ENCODE measurements at places on chromosomes 3 and 15. TPM values are rescaled to one million over a fixed set of nuclear protein-coding genes. Genes with fewer than 3 reads are reported as not detected.
A peak's percentile ranks its signal among the peaks of the same experiment; 100 is the strongest.

GRCh38 chr3:41411065-41411464 is 211.8 kb downstream of the CTNNB1 start:
- DNase-seq = no peak

DNA sequence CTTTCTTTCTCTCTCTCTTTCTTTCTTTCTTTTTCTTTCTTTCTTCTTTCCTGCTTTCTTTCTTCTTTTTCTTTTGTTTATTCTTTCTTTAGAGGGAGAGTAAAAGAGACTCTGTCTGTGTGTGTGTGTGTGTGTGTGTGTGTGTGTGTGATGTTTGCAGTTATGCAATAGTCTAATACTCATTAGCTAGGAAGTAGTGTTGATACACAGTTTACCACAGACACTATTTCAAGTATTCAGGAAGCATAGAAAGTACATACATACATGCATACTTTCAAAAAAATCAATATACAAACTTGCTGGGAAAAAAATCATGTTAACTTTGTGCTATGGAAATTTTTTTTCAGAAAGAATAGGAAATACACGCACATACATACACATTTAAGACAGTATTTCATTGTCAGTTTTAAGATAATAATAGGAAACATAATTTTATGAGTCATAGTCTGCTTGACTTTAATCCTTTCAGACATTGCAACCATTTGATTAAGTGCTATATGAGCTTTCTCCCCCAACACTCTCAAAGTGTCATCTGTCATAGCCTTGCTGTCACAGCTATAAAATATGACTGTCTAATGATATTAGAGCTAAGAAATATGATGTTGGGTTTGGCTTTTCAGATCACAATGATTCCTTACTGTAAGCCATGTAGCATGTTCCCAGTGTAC is 74.9 kb upstream of the EPHA3 start:
- DNase-seq = no peak

DNA sequence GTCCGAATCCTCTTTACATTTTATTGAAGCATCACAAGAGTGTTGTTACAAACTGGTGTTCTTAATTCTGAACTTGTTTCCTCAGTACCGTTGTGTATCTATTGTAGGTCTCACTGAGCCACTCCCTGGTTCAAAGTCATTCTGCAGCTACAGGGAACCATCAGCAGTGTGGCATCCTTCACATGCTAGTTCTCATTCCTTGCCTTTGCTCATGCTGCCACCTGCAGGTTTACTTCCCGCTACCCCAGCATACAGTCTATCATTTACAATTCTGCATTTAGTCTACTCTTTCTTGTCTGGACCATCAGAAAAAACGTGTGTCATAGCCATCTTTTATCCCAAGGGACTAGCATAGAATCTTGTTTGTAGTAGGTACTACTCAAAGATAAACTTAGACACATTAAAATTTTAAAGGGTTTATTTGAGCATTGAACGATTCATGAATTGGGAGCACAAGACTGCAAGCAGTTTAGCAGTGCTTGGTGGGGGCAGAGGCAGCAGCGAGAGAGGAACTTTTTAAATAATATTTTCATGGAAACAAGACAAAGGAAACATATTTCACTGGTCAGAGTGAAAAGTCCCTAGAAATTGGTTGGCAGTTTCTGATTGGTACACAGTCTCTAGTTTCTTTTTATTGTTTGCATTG is 402.1 kb downstream of the CADM2 start:
- DNase-seq = peak; percentile 11

GRCh38 chr3:133113526-133113925 is 75.3 kb downstream of the TMEM108 start:
- DNase-seq = no peak

DNA sequence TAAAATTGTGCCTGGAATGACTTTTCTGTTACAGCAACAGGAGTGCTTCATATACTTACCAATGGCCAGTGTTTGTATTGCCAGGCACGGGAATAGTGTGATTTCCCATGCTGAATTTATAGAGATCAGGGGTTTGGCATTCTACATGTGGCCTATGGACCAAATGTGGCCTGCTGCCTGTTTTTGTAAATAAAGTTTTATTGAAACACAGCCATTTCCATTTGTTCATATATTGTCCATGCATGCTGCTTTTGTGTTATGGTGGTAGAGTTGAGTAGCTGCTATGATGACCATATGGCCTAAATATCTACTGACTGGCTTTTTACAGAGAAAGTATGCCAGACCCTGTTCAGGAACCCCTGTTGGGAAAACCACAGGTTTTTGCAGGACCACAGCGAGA is 55.6 kb downstream of the SLCO3A1 start:
- DNase-seq = no peak

DNA sequence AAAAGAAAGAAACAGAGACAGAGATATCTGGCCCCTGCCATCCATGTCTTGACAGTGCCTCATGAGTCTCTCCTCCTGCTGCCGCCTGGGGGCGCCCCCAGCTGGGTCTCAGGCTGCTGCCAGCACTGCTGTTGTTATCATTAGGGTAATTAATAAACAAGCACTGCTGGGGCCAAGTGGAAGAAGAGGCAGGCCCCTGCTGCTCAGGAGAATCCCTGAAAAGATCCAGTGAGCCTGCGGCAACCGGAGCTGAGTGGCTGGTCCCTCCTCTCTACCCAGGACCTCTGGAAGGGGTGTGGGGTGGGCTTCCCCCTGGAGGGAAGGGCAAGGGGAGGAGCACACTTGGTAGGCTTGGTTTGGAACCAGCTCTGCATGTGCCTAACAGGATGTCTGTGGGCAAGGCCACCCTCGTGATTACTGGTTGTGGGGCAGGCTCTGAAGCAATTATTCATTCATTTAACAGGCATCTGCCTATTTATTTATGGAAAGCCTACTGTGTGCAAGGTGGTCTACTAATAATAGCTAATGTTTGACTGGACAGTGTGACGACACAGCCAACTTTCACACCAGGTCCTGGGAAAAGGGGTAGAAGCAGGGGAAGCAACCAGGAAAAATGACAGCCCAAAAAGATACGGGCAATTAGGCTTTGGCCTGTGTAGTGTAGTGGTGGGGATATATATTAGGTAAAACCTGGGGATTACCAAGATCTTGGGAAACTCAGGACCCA is 1.2 kb upstream of the TYRO3 start:
- DNase-seq = peak; percentile 76

DNA sequence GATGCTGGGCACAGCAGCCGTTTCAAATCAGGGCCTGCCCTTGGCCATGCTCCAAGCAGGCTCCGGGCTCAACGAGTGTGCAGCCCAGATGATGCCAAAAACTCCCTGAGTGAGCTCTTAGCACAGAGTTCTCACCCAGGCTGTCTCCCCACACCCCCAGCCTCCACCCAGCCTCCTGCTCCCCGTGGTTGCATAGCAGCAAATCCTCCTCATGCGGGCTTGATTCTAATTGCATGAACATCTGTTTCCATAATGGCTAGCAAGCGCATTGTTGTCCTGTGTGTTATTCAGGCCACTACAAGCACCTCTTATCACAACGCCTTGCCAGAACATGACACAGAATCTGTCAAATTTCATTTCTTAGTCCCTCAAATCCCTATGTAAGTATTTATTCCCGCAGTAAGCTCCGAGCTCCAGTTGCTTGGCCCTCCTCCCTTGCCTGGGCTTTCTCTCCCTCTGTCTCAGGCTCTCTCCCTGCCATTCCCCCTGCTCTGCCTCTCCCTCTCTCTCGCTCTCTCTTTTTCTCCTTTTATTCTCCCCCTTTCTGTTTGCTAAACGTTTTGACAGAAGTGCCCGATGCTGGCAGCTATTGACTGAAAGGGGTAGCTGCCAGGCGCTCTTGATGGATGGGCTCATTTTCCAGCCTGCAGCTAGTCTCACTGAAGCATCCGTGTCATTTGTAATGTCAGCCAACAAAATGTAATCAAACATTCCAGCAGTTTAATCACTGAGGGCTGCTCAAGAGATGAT is 306.5 kb downstream of the IL20RB start:
- no peak for DNase-seq

GRCh38 chr15:75966073-75966472 is 46.2 kb downstream of the NRG4 start:
- DNase-seq = no peak

- DNase-seq = no peak
Measured at GRCh38 chr15:49718846-49719245, 98.0 kb downstream of the DTWD1 start.

- DNase-seq = peak; percentile 10
Measured at GRCh38 chr3:79729096-79729495, 38.7 kb downstream of the ROBO1 start.

- no peak for DNase-seq
Measured at GRCh38 chr15:69664572-69665571, 212.3 kb downstream of the RPLP1 start.

DNA sequence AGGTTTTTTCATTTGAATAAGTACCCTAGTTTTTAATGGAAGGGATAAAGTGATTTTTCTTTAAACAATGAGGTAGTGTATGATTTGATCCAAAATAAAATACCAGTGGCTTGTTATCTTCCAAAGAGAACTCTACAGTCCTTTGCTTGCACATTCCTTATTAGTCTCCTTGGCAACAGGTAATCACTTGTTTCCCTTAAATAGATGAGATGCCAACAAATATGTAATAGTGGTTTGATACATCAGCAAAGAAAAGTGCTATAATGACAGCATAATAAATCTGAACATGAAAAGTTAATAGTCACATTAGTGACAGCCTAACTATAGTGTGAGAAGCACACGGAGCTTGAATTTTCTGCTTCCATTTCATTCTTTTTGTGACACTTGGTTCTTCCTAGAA is 360.2 kb downstream of the ZNF385D start:
- DNase-seq = no peak

- DNase-seq = no peak
Measured at GRCh38 chr3:194269610-194270145, 81.5 kb downstream of the CPN2 start.

- DNase-seq = no peak
Measured at GRCh38 chr3:148066802-148067201, 630.9 kb upstream of the AGTR1 start.

- DNase-seq = no peak
Measured at GRCh38 chr3:87136066-87136596, 91.0 kb upstream of the CHMP2B start.

MINAR1 gene
- 1.1 TPM for polyA plus RNA-seq

ATP13A5 gene
- polyA plus RNA-seq = 0.18 TPM

CNTN3 gene
- 5.4 TPM for polyA plus RNA-seq

CPNE9 gene
- polyA plus RNA-seq = 0.10 TPM

GATA2 gene
- 46.3 TPM for polyA plus RNA-seq

TRH gene
- 0.47 TPM for polyA plus RNA-seq

Data from renal pelvis (tissue), 12 donors.